Activated naive CD8-positive, alpha-beta T cell treated with anti-CD3 and anti-CD28 coated beads, Interleukin-2, amount 10 ng/mL, durations not matched to agents 7 days and 5 days (primary cell): ENCODE measurements at places on chromosomes 1 and 21. TPM values are rescaled to one million over a fixed set of nuclear protein-coding genes. Genes with fewer than 3 reads are reported as not detected.

DNA sequence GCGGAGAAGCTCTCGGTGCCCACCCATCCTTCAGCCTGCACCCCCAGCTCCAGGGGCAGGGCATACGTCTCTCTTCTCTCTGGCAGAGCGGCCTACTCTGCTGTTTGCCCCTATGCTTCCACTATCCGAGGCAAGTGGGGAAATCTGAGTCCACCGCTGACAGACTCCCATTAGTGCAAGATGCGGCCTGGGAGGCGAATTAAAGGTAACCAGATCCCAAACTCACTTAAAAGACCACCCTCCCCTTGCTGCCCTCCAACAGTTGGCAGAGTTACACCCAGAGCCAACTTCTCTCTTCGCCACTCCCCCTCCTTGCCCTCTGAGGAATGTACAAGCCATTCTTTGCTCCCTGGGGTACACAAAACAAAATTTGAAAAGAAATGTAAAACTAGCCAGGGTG is 6.4 kb downstream of the FOXD3 start:
- no peak overlapping the region for H3K27ac ChIP-seq
- DNase-seq: no peak
- no peak overlapping the region for H3K4me3 ChIP-seq
- H3K4me1 ChIP-seq: peaks cover 18% of the 10 kb centered on the region
- H3K36me3 ChIP-seq: peaks cover 2% of the 10 kb centered on the region

DNA sequence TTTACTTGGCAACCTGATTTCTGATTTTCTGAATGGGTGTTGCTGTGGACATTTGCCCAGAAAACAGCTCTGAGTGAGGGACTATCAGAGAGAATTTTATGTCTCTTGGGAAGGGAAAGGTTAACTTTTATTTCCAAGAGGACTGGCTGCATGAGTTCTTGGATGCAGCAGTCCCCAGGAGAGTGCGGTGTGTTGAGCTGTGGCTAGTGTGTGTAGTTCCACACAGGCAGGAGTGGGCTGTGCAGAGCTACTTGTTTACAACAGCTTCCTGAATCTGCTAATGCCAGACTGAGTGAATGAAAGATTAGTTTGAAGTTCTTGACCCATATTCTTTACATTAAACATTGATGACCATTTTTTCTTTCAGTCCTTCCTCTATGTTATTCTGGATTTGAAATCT is 41.0 kb upstream of the APOBEC4 start:
- peaks cover 5% of the 10 kb centered on the region for H3K4me1 ChIP-seq
- H3K4me3 ChIP-seq: no peak overlapping the region
- H3K27ac ChIP-seq: no peak overlapping the region
- no peaks in the 10 kb centered on the region for H3K27me3 ChIP-seq

Gene B3GALNT2
- 10.6 TPM for total RNA-seq

Gene ANGPTL7
- total RNA-seq: not detected

- no peak for DNase-seq
- H3K27ac ChIP-seq: no peak overlapping the region
- H3K27me3 ChIP-seq: peaks cover 47% of the 10 kb centered on the region
- no peak overlapping the region for H3K4me3 ChIP-seq
- H3K36me3 ChIP-seq: no peaks in the 10 kb centered on the region
Observed at GRCh38 chr1:41286992-41287391, 44.9 kb upstream of the SCMH1 start.

- no peak overlapping the region for H3K27ac ChIP-seq
- no peaks in the 10 kb centered on the region for H3K4me1 ChIP-seq
- no peak for DNase-seq
- H3K4me3 ChIP-seq: no peak overlapping the region
Observed at GRCh38 chr1:17790383-17791054, 35.4 kb downstream of the ACTL8 start.

- H3K36me3 ChIP-seq: peaks cover 3% of the 10 kb centered on the region
- H3K27ac ChIP-seq: no peak overlapping the region
- H3K4me1 ChIP-seq: peaks cover 37% of the 10 kb centered on the region
- H3K4me3 ChIP-seq: no peak overlapping the region
- no peaks in the 10 kb centered on the region for H3K27me3 ChIP-seq
Observed at GRCh38 chr1:230276401-230276800, 149.7 kb downstream of the PGBD5 start.

DNA sequence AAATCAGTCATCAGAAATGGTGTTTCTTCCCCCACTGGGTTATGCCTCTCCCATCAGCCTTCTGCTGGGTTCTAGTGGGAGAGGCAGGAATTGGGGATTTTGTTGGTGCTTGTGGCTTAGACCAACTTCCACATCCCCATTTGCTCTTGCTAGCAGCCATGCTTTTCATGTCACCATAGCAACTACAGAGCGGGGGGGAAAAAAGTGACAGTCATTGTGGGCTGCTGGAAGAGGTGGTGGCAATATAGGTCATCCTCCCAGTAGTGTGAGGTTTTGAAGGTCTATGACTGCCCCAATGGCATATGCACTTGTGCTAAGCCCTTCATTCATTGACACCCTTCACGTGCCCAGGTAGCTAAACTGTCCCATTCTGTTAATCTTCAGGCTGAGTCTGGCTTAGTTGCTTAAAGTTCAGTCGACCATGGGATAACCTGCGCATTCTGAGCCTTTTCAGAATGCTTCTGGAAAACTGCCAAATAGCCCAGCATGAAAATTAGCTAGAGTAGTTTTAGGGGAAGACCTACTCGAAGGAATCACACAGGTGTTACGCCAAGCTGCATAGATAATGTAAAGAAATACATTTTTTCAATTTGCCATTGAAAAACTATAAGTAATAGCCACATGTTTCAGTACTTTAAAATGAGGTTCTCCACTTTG is 53.7 kb upstream of the ZNF326 start:
- DNase-seq: no peak
- no peak overlapping the region for H3K4me3 ChIP-seq
- no peaks in the 10 kb centered on the region for H3K4me1 ChIP-seq
- H3K27me3 ChIP-seq: no peaks in the 10 kb centered on the region
- H3K36me3 ChIP-seq: peaks cover 4% of the 10 kb centered on the region

Gene LAMB3
- total RNA-seq: 0.96 TPM

GRCh38 chr1:58358346-58358745 is 188.2 kb downstream of the OMA1 start:
- no peak overlapping the region for H3K27ac ChIP-seq
- H3K4me3 ChIP-seq: no peak overlapping the region
- no peaks in the 10 kb centered on the region for H3K4me1 ChIP-seq
- no peaks in the 10 kb centered on the region for H3K36me3 ChIP-seq
- no peak for DNase-seq

DNA sequence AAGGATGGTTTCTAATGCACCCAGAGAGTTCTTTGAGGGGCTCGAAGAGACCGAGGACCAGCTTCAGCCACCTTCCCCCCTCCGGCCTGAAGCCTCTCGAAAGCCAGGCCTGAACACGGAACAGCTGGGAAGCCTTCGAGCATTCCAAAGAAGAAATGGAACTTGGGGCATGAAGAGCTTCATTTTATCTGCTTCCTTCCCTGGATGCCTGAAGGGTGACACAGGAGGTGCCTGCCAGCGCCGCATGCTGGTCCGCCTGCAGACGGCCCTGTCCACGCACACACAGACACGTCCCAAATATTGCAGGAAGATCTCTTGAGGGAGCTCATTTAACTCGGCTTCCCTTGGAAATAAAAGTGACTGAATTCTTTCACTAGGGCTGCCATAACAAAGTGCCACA is 73.7 kb downstream of the TOMM20 start:
- H3K36me3 ChIP-seq: no peaks in the 10 kb centered on the region
- no peak overlapping the region for H3K4me3 ChIP-seq
- H3K4me1 ChIP-seq: peaks cover 3% of the 10 kb centered on the region
- DNase-seq: no peak
- H3K27me3 ChIP-seq: peaks cover 2% of the 10 kb centered on the region

- no peak for DNase-seq
- H3K27me3 ChIP-seq: no peaks in the 10 kb centered on the region
- H3K36me3 ChIP-seq: no peaks in the 10 kb centered on the region
- H3K4me3 ChIP-seq: no peak overlapping the region
Observed at GRCh38 chr1:246005067-246005466, 502.0 kb downstream of the SMYD3 start.

GRCh38 chr1:192939440-192939839 is 119.7 kb downstream of the UCHL5 start:
- no peak overlapping the region for H3K27ac ChIP-seq
- no peak for DNase-seq
- H3K4me1 ChIP-seq: peaks cover 10% of the 10 kb centered on the region
- no peaks in the 10 kb centered on the region for H3K36me3 ChIP-seq
- H3K27me3 ChIP-seq: no peaks in the 10 kb centered on the region

DNA sequence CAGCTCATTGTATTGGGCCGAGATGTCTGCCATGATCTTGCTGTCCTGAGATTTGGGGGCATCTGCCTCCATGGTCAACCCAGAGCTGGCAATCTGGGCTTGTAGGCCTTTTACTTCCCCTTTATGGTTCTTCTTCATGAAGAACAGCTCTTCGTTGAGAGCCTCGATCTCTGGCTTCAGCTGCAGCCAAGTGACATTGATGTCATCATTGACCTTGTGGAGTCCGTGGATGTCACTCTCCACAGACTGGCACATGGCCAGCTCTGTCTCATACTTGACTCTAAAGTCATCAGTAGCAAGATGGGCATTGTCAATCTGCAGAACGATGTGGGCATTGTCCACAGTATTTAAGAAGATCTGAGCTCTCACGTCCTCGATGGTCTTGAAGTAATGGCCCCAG is 29.2 kb downstream of the RAP1A start:
- no peak for DNase-seq
- no peak overlapping the region for H3K4me3 ChIP-seq
- no peaks in the 10 kb centered on the region for H3K27me3 ChIP-seq
- peaks cover 47% of the 10 kb centered on the region for H3K4me1 ChIP-seq
